ENCODE measurements at places on chromosomes 11 and 22.

DNA sequence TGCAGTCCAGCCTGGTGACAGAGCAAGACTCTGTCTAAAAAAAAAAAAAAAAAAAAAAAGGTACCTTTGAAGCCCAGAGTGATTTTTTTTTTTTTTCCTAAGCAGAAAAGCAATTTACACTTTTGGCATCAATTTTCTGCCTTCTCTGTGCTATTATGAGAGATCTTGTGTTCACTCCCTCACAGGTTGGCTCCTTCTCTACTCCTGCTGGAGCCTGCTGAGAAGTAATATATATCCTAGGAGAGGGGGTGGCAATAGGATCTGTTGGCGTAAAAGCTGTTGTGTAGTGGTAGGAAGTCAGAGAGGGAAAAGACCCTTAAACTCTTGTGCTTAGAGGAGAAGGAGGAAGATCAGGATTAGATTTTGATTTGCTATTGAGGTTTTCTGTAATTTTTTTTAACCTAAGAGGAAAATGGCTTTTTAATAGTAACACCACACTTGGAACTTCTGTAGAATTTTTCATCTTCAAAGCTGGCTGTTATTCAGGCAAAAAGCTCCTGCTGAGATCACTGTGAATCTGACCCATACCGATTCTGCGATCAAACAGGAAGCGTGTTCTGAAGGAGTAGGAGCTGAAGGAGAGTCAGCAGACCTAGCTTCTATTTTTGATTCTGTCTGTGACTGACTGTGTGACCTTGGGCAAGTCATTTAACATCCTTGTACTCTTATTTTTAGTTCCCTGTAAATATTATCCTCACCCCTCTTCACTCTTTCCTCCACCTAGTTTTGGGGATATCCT, 77.7 kb downstream of the TRIM44 start:
- DNase-seq: peak; percentile 79

DNA sequence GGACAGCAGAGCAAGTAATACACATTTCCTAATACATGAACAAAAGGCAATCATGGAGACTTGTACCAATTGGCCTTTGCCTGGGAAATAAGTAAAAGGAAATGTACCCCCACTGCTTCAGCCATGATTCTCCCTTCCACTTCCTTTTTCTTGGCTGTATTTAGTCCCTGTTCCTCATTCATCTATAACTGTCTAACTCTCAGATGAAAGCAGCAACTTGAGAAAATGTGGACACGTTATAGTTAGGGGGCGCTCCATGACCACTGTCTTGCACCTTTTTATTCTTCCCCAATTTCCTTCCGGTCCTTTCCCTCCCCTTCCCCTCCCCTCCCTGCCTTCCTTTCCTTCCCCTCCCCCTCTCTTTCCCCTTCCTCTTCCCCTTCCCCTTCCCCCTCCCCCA, 61.3 kb upstream of the BARX2 start:
- DNase-seq: no peak

- DNase-seq: no peak
These were observed 177.4 kb upstream of the BLID start for GRCh38 chr11:122293296-122294023.

- no peak for DNase-seq
These were observed 826 bp upstream of the EEF1G start for GRCh38 chr11:62574363-62575071.

- no peak for DNase-seq
These were observed 214.0 kb upstream of the B3GAT1 start for GRCh38 chr11:134626032-134626431.

DNA sequence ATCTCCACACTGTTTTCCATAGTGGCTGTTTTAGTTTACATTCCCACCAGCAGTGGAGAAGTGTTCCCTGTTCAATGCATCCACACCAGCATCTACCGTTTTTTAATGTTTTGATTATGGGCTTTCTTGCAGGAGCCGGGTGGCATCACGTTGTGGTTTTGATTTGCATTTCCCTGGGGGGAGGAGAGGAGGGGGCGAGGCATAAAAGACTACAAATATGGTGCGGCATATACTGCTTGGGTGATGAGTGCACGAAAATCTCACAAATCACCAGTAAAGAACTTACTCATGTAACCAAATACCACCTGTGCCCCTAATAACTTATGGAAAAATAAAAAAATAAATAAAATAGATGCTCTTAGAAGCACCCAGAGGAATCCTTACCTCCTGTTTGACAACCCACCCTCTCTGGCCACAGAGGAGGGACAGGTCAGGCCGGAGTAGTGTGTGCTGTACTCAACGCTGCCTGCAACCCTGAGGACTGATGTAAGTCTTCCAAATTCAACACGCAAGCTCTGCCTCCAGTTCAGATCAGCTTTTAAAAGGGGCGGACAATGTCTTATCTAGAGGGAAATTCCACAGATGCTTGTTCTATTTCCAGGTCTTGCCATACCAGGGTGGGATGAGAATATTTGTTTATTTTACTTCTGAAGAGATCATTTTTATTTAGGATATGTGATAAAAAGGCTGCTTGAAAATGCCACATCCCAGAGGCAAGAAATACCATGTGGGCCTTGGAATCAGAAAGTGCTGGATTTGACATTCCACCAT, 329.6 kb upstream of the B3GAT1 start:
- DNase-seq: no peak
